Pancreas (tissue), 10 donors: ENCODE measurements at places on chromosomes 2 and 18. TPM values are rescaled to one million over a fixed set of nuclear protein-coding genes. Genes with fewer than 3 reads are reported as not detected.

Gene TBC1D8
- total RNA-seq, result 21.3 TPM

DNA sequence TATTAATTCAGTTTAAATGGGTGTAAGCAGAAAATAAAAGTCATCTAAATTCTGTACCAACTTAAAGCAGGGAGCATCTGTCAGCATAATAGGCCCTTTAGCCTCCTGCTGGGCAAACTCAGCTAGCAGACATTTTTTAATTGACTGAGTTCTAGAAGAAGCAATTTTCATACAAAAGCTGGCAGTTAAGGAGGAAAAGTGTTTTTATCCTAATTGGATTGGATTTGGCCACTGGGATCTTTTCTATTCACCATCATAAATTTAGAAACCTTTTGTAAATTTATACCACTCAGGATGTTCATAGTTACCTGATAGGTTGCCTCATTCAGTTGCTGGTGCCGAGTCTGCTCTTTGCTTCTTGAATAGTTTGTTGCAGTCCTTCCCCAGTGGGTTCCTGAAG, 262.7 kb upstream of the FSIP2 start:
- no peak for DNase-seq

Gene TMEM163
- 24.7 TPM for total RNA-seq

Gene DPYSL5
- 0.12 TPM for total RNA-seq

- DNase-seq, result no peak
Measured at GRCh38 chr18:67475673-67476072, 40.8 kb downstream of the DSEL start.

Gene SLC35F5
- 37.5 TPM for total RNA-seq

Gene DSG1
- not detected for total RNA-seq

GRCh38 chr2:217909156-217909820, 93.5 kb downstream of the TNS1 start:
- DNase-seq, result no peak

DNA sequence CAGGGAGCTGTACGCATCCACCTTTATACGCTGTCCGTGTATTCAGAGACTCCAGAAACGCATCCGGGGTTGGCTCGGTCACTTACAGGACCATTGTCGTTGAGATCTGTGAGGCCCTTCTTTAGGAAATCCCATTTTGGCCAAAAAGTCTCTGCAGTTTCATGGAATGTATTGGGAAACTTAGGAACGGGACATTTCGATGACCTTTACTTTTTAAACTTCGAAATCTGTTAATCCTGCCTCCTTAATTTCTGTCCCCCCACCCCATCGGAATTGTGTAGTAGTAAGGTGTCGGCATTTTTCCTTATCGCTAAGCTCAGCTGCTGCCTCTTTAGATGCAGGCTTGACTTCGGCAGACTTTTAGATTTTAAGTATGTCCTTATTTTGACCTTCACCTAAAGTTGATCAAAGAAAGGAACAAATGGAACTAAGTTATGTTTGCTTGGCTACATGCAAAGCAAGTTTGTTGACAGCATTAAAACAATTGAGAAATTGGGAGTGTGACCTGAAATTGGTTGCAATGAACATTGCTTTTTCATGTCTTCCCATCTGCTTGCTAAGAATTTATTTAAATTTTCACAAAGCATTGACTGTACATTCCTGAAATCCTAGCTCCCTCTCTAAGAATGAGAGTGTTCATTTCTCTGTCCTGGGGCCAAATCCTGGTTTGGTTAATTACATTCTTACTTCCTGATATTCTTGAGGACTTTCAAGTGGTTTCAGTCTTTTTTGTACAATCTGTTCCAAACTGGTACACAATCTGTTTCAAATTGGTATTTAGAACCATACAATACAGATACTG, 884 bp upstream of the RAPH1 start:
- DNase-seq, result no peak

Gene ANKRD29
- 0.76 TPM for total RNA-seq
